Activated CD4-positive, alpha-beta memory T cell treated with anti-CD3 and anti-CD28 coated beads, Interleukin-2, amount 10 ng/mL, durations not matched to agents 7 days and 5 days (primary cell): ENCODE measurements at places on chromosomes 11 and 22.

GRCh38 chr22:36586852-36587251 lies 57.9 kb upstream of the EIF3D start:
- no peak for DNase-seq

GRCh38 chr22:24867323-24868022 lies 61.5 kb downstream of the SGSM1 start:
- no peak for DNase-seq

- DNase-seq = no peak
Observed at GRCh38 chr22:29726512-29727130, 6.8 kb downstream of the CABP7 start.

- DNase-seq = no peak
Observed at GRCh38 chr11:2792381-2793250, 92.8 kb upstream of the KCNQ1OT1 start.

- DNase-seq = no peak
Observed at GRCh38 chr11:95695181-95695580, 94.4 kb downstream of the FAM76B start.
